ENCODE measurements at places on chromosomes 3 and 15. TPM values are rescaled to one million over a fixed set of nuclear protein-coding genes. Genes with fewer than 3 reads are reported as not detected.

SI gene
- total RNA-seq: not detected

CPA3 gene
- total RNA-seq: 3.7 TPM

LRRIQ4 gene
- not detected for total RNA-seq

NPAP1 gene
- total RNA-seq: not detected

COL6A6 gene
- under 0.01 TPM for total RNA-seq

JMJD7 gene
- 7.2 TPM for total RNA-seq

IL17RE gene
- 1.3 TPM for total RNA-seq

WNT7A gene
- total RNA-seq: not detected

COX17 gene
- total RNA-seq: 76.3 TPM

FOXL2NB gene
- total RNA-seq: not detected

SYNM gene
- total RNA-seq: 1,866 TPM

DNA sequence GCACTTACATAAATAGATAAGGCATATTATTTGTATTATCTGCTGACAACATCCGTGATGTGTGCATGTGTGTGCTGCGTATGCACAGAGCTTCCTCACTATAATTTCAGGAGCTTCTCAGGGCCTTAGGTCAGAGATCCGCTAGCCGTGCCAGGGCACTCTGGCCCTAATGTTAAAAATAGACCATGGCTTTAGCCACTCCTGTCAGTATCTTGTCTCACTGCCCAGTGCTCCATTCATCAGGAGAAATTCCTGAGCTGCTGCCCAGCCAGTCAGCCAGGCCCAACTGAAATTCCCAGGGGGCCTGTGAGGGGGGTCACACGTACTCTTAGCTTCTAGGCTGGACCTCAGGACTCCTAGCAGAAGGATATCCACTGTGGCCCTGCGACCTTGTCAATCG is 70.0 kb upstream of the ABHD2 start:
- no peaks in the 10 kb centered on the region for H3K36me3 ChIP-seq
- no peaks in the 10 kb centered on the region for H3K27me3 ChIP-seq
- H3K4me1 ChIP-seq: peaks cover 42% of the 10 kb centered on the region
- DNase-seq: no peak

- no peak for DNase-seq
- no peaks in the 10 kb centered on the region for H3K27me3 ChIP-seq
- no peaks in the 10 kb centered on the region for H3K4me1 ChIP-seq
- no peaks in the 10 kb centered on the region for H3K36me3 ChIP-seq
- H3K27ac ChIP-seq: no peak overlapping the region
- no peak overlapping the region for H3K4me3 ChIP-seq
Measured at GRCh38 chr3:171953301-171954022, 85.9 kb upstream of the FNDC3B start.

DNA sequence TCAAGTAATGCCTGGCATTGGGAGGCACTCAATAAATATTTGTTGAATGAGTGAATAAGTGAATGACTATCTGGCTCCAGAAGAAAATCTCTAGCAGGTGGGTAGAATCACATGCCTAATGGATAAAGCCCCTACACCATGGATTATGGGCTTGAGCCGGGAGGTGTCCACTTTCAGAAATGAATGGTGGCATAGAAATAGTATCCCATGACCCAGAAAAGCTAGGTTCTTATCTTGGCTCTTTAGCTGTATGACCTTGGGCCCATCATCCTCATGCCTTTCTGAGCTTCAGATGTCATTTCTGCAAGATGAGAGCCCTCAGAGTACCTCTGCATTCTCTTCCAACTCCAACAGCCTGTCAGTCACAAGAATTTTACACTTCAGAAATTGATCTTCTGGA is 37.3 kb upstream of the TNIK start:
- no peaks in the 10 kb centered on the region for H3K27me3 ChIP-seq
- no peaks in the 10 kb centered on the region for H3K36me3 ChIP-seq
- H3K27ac ChIP-seq: no peak overlapping the region
- H3K4me3 ChIP-seq: no peak overlapping the region
- DNase-seq: no peak

GRCh38 chr3:124883766-124884473 is 3.2 kb downstream of the ITGB5 start:
- no peaks in the 10 kb centered on the region for H3K27me3 ChIP-seq
- H3K4me3 ChIP-seq: no peak overlapping the region
- H3K27ac ChIP-seq: no peak overlapping the region
- H3K36me3 ChIP-seq: peaks cover 6% of the 10 kb centered on the region
- H3K4me1 ChIP-seq: peaks cover 48% of the 10 kb centered on the region
- no peak for DNase-seq

DNA sequence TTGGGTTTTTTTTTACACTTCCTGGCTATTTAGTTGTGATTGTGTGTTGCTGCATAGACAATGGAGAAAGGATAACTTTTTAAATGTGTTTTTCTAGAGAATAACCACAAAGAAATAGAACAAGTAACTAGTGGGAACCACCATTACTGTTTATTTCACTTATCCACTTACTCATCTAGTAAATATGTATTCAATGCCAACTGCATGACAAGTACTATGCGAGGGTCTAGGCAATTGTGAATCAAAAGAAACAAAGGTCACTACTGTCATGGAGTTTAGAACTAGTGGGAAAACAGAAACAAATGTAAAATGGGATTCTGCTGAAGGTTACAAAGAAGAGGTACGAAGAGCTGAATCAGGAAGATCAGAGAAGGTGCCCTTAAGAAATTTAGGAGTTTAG is 600.9 kb upstream of the ROBO2 start:
- no peak overlapping the region for H3K27ac ChIP-seq
- H3K4me3 ChIP-seq: no peak overlapping the region
- H3K4me1 ChIP-seq: no peaks in the 10 kb centered on the region
- H3K36me3 ChIP-seq: no peaks in the 10 kb centered on the region
- no peaks in the 10 kb centered on the region for H3K27me3 ChIP-seq

DNA sequence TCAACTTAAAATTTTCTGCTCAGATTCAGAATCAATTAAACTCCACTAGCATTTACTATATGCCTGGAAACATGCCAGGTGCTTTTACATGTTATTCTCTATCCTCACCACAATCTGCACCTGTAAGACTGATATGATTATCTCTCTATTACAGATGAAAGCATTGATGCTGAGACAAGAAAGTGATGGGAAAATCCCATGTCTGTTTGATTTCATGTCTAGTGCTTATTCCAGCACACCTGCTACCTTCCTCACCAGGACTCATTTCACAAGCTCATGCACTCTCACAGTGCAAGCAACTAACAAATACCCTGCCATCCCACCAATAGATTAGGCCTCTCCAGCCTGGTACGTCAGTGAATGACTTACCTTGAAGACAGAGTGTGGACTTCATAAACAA is 25.0 kb upstream of the BCL6 start:
- H3K27me3 ChIP-seq: no peaks in the 10 kb centered on the region
- no peaks in the 10 kb centered on the region for H3K36me3 ChIP-seq
- DNase-seq: no peak
- no peaks in the 10 kb centered on the region for H3K4me1 ChIP-seq
- H3K27ac ChIP-seq: no peak overlapping the region
- no peak overlapping the region for H3K4me3 ChIP-seq

DNA sequence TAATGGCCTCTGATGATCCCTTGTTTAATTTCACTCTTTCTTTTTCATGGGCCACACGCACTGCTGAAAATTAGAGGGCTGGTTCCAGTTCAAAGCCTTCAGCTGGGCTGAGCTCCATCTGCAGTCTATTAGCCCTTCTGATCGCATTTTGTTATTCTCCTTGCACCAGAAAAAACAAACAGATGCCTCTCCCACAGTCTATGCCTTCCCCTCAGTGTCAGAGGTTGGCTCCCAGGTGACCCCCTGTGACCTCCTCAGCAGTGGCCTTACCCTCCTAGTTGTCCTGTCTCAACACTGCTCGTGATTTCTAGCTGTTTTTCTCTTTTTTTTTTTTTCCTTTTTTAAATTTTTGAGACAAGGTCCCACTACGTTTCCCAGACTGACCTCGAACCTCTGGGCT is 77.1 kb upstream of the PRTG start:
- H3K4me1 ChIP-seq: peaks cover 15% of the 10 kb centered on the region
- no peak overlapping the region for H3K27ac ChIP-seq
- DNase-seq: no peak
- no peak overlapping the region for H3K4me3 ChIP-seq
- H3K36me3 ChIP-seq: no peaks in the 10 kb centered on the region

- no peaks in the 10 kb centered on the region for H3K27me3 ChIP-seq
- H3K4me1 ChIP-seq: peaks cover 18% of the 10 kb centered on the region
- peak overlapping the region; percentile 98 for H3K27ac ChIP-seq
- no peaks in the 10 kb centered on the region for H3K36me3 ChIP-seq
- peak overlapping the region; percentile 68 for H3K4me3 ChIP-seq
Measured at GRCh38 chr15:92810418-92811138, 89.5 kb upstream of the CHD2 start.

GRCh38 chr3:85297291-85297690 is 338.5 kb downstream of the CADM2 start:
- no peaks in the 10 kb centered on the region for H3K4me1 ChIP-seq
- H3K36me3 ChIP-seq: no peaks in the 10 kb centered on the region
- H3K27me3 ChIP-seq: no peaks in the 10 kb centered on the region
- no peak for DNase-seq

DNA sequence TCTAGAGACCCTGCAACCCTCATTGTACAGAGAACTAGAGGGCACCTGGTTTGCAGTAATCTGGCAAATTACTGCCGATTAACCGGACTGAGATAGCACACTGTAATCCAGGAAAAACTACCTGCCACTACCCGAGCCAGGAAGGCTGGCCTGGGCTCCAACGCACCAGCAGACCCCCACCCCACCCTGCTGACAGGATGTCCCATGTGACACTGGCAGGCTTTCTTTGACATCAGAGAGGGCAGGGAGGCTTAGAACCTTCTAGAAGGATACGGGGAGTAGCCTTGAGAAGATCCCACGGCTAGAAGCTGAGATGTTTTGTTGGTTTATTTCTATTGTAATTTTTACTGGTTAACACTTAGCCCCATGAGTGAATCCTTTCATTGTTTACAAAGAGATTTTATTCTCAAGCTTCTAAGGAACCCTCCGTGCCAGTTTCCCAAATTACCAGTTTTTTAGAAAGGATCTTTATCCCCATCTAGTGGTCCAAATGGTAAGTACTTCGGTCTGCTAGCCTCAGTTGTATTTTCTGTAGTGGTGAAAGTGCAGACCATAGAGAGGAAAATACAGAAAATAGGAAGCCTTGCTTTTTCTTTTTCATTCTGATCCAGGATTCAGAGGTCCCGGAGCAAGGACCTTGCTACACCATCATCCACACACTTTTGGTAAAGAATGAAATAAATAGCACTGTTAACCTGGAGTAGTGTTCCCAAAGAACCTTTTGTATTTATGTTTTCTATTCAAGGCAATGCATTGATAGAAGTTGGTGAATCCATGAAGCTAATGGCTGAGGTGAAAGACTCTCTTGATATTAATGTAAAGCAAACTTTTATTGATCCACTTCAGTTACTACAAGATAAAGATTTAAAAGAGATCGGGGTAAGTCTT is 81.9 kb upstream of the ADAMTSL3 start:
- H3K4me1 ChIP-seq: no peaks in the 10 kb centered on the region
- H3K4me3 ChIP-seq: no peak overlapping the region
- no peaks in the 10 kb centered on the region for H3K36me3 ChIP-seq
- no peak overlapping the region for H3K27ac ChIP-seq
- DNase-seq: no peak

- peak overlapping the region; percentile 66 for H3K4me3 ChIP-seq
- peak overlapping the region; percentile 80 for H3K27ac ChIP-seq
- peaks cover 19% of the 10 kb centered on the region for H3K4me1 ChIP-seq
- no peak for DNase-seq
- no peaks in the 10 kb centered on the region for H3K36me3 ChIP-seq
Measured at GRCh38 chr15:68578175-68578979, 416 bp upstream of the CORO2B start.

- no peaks in the 10 kb centered on the region for H3K36me3 ChIP-seq
- no peak overlapping the region for H3K27ac ChIP-seq
- peak; percentile 78 for DNase-seq
- no peak overlapping the region for H3K4me3 ChIP-seq
- no peaks in the 10 kb centered on the region for H3K27me3 ChIP-seq
- H3K4me1 ChIP-seq: no peaks in the 10 kb centered on the region
Measured at GRCh38 chr3:46615976-46616375, 3.7 kb downstream of the FAM240A start.

- H3K4me3 ChIP-seq: peak overlapping the region; percentile 49
- no peaks in the 10 kb centered on the region for H3K27me3 ChIP-seq
- peak overlapping the region; percentile 99 for H3K27ac ChIP-seq
Measured at GRCh38 chr3:141412087-141412935, 44.0 kb downstream of the ZBTB38 start.

DNA sequence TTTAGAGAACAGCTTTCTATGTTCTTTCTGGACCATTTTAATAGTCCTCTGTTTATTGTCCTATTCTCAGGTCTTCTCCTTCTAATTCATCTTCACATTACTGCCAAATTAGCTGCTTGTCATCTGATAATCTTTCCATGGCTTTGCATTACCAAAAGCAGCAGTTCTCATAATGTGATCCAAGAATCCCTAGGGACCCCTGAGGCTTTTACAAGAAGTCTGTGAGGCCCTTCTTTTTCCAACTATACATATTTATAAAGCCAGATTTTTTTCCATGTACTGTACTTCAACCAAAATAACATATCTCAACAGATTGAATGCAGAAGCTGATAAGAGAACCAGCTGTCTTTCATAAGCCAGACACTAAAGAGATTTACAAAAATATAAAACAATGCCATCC is 162.5 kb upstream of the BFSP2 start:
- no peaks in the 10 kb centered on the region for H3K36me3 ChIP-seq
- no peak overlapping the region for H3K27ac ChIP-seq
- DNase-seq: no peak
- no peak overlapping the region for H3K4me3 ChIP-seq

- no peak overlapping the region for H3K27ac ChIP-seq
- H3K36me3 ChIP-seq: no peaks in the 10 kb centered on the region
- H3K27me3 ChIP-seq: no peaks in the 10 kb centered on the region
- no peaks in the 10 kb centered on the region for H3K4me1 ChIP-seq
Measured at GRCh38 chr15:59953392-59953883, 50.7 kb upstream of the FOXB1 start.

DNA sequence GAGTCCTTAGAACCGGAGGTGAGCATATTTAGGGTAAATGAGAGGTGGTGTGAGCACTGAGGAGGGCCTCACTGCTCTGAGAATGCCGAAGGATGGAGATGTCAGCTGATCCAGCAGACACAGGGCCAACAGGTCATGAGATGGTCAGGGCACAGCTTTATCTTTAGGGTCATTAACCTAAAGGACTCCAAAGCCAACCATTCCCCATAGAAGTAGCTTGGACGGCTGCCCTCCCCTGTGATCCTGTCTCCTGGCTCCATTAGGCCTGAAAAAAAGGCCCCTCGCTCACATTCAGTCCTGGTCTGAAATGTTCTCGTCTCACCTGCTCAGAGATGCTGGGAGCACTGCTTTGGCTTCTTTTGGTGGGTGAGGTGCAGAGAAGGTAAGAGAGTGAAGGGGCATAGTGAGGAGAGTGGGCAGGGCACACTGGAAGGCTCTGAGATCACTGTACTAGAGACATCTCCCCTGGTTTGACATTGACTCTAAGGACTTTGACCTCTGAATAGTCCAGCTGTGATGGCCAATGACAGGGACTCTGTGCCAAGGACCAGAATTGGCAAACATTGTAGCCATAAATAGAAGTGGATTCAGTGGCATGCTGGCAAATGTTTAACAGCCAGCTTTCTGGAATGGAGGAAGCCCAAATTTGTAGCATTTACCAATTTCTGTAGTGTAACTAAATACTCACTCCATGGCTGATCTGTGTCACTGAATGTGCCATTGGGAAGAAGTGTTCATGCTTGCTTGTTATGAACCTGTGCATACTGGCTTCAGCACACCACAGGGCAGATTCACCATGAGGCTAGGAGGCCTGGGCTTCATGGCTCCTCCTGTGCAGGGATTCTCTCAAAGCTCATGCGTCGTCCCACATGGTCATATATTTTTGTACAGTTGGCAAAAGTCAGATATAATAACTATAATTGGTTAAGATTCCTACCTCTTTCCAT is 76.2 kb upstream of the MRPS22 start:
- H3K4me1 ChIP-seq: no peaks in the 10 kb centered on the region
- no peaks in the 10 kb centered on the region for H3K27me3 ChIP-seq
- no peak for DNase-seq
- no peak overlapping the region for H3K4me3 ChIP-seq
- H3K36me3 ChIP-seq: no peaks in the 10 kb centered on the region
- H3K27ac ChIP-seq: no peak overlapping the region
